ENCODE measurements at places on chromosomes 1 and 21.

- no peak for DNase-seq
Observed at GRCh38 chr1:45516036-45516435, 5.6 kb downstream of the PRDX1 start.

GRCh38 chr1:216898801-216899200 lies 175.6 kb upstream of the ESRRG start:
- DNase-seq: no peak

DNA sequence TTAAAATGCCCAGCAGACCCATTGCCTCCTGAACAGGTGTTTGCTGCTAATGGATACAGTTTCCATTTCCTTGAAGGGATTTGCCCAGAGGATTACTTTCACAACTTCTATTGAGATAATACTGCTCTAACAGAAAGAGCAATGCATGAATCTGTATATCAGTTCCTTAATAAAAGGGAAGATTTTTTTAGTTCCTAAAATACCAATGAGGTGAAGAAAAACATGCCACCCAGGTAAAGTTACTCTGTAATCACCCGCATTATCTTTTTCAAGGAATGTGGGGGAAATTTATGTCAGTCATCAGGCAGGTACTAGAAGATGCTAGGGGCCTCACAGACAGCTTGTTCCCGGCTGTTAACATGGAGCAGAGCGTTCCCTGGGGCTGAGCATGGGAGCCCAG lies 41.1 kb downstream of the KCNJ15 start:
- no peak for DNase-seq

GRCh38 chr1:109790735-109791494 lies 27.2 kb upstream of the EPS8L3 start:
- peak; percentile 67 for DNase-seq

- DNase-seq: no peak
Observed at GRCh38 chr1:180194546-180195207, 35.4 kb upstream of the LHX4 start.

GRCh38 chr1:246798606-246799496 lies 74.6 kb downstream of the SCCPDH start:
- no peak for DNase-seq

DNA sequence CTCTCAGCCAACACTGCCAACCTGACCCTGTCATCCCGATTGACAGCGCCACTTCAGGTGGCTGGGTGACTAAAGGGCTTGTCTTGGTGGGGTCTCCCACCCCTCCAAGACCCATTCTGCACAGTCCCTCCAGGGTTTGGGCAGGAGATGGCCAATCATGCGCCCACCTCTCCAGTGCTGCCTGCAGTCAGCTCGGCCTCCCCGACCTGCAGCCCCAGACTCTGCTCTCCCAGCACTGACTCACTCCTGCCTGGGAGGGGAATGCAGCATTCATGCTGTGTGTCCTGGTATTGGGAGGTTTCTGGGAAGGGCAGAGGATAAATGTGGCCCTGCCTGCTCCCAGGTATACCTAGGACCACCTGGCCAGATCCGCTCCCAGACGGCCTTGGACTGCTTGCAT lies 9.7 kb downstream of the TMEM81 start:
- DNase-seq: no peak

DNA sequence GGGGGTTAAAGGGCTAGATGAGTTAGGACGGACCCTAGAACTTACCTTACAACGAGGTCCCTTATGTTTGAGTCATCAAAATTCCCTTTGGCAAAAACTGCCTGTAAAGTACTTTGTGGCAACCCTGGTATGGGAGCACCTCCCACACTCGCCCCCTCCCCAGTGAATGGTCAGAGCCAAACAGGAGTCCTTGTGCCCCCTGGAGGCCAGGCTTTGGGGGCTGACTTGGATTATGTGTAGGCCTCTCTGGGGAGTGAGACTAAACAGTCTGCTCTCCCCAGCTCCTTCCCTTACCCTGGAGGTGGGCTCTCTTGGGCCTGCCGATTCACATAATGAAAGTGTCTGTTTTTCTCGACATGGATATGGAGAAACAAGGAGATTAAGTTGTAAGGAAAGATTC lies 81.2 kb downstream of the ADCY10 start:
- no peak for DNase-seq
